ENCODE measurements at places on chromosomes 1 and 21.

- DNase-seq = no peak
Measured at GRCh38 chr1:53349369-53349835, 21.5 kb upstream of the LRP8 start.

DNA sequence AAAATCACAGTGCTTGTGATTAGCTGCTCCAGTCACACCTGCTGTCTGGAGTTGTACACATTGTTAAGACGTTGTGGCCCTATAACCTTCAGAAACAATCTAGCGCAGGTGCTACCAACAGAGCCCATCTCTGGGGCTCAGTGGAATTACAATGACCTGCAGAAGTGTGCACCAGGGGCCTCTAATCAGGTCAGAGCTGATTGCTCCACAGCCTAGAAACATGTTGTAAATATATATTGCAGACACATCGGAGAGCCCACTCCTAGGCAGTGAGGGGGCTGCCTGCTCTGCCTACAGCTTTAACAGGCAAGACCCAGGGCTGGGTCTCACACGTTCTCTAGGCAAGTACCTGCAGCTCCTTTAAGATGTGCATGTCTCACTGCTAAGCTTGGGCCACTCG is 302.0 kb downstream of the SIPA1L2 start:
- no peak for DNase-seq

DNA sequence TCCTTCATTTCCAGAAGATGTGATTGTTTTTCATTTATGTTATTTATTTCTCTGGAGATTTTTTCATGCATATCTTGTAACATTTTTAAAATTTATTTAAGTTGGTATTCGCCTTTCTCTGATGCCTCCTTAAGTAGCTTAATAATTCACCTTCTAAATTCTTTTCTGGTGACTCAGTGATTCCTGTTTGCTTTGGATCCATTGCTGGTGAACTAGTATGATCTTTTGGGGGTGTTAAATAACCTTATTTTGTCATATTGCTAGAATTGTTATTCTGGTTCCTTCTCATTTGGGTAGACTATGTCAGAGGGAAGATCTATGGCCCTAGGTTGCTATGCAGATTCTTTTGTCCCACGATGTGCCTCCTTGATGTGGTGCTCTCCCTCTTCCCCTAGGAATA is 1347.2 kb upstream of the B3GALT2 start:
- DNase-seq = no peak

GRCh38 chr1:52669696-52670095 is 28.5 kb downstream of the COA7 start:
- DNase-seq = no peak

DNA sequence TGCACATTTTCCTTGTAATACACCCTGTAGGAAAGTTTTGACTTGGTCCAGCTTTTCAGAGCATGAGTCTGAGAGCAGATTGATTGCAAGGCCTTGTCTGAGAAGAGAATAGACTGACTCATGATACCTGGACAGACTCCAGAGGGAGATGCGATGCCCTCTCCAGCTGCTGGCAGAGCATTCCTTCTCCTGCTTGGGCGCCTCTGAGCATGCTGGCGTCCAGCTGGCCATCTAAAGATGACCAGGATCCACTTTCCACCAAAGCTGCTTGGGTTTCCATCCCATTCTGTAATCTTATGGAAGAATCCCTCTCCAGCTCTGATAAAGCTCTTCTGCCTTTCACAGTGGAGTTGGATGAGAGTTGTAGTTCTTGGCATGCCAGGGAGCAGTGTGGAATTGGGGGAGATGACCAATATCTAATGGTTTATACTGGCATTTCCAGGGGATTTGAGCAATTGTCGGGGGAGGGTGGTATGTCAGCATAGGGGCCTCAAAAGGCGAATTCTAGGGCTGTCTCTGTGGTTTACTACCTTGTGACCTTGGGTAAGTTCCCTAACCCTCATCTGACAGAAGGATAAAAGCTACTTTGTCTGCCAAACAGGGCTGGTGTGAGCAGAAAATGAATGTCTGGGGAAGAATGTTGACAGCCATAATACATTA is 19.5 kb downstream of the SZRD1 start:
- DNase-seq = no peak

GRCh38 chr1:11858968-11859871 is 475 bp upstream of the NPPB start:
- peak; percentile 68 for DNase-seq

- DNase-seq = no peak
Measured at GRCh38 chr1:4511374-4511773, 143.0 kb upstream of the AJAP1 start.

DNA sequence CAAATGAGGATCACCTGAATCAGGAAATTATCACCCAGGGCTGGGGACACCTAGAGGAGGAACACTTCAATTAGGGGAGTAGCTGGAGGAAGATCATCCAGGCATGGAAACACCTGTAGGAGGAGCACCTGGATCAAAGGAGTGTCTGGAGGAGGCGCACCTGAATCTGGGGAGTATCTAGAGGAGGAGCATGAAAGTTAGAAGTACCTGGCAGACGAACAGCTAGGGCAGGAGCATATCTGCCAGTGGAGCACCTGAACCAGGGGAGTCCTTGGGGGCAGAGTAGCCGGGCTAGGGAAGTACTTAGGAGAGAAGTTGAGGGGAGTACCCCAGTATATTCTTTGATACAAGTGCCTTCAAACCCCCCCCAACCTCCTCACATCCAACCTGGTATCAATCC is 1.3 kb downstream of the C1orf210 start:
- DNase-seq = no peak

- no peak for DNase-seq
Measured at GRCh38 chr1:9183898-9184297, 50.7 kb upstream of the H6PD start.

- no peak for DNase-seq
Measured at GRCh38 chr1:117564227-117565075, 41.4 kb upstream of the TENT5C start.

DNA sequence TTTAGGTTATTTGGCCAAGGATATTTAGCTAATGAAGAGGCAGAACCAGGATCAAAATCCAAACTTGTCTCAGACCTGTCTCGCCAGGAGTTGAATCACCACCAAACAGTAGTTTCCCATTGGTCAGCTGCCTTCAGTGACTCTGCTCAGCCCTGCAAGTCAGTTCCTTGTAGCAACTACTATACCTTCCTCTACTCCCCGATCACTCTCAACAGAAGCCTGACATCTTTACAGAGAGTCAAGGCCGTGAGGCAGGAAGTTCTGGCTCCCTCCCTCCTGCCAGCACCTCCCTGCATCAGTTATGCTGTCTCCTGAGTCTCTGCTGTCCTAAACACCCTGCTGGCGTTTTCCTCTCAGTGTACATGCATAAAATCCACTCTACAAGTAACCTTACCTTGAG is 13.2 kb downstream of the PSMD4 start:
- no peak for DNase-seq

DNA sequence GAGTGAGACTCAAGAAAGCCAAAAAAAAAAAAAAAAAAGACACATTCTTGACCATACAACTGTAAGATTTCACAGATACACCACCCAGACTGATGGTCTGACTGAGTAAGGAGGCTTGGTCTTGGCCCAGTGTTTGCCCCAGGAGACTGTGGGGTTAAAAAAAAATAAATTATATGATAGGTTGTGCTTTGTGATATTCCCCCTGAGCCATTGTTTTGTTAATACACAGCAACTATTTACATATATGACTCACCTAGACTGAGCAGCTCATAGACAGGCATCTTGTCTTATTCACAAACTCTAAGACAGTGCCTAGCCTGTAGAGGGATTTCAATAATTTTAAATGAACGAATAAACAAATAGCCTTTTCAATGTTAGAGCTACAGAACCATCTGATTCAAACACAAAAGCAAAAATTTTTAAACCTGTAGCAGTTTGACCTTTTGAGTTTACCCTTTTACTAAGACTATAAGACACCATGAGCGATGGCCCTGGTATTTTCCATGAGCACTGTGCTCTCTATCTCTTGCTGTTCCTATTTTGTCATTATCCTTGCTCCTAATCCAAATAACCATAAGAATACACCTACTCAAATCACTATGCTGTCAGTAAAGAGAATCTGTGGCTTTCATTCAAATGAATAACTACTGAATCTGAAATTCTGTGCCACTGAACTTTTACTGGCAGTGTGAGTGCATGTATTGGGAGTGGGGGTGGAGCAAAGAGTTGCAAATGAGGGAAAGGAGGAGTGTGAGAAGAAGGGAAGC is 199.4 kb upstream of the PTBP2 start:
- no peak for DNase-seq

DNA sequence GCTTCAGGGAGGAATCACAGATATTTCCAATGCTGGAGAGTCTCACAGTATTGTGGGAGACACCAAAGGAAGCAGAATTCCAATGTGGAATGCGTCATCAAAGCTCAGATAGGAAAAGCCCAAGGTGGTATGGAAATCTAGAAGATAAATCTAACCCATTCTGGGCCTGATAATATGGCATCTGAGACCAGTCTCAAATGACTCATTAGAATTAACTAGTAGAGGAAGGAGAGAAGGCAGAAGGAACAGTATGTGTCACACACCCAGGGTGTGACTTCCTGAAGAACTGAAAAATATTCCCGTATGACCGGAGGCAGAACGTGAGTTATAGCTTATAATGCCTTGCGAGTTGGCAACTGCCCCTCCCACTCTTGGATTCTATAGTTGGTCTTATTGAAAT is 499.2 kb downstream of the PLPP3 start:
- DNase-seq = no peak

- DNase-seq = no peak
Measured at GRCh38 chr1:246170574-246171261, 336.4 kb downstream of the SMYD3 start.

Measured in stimulated activated CD4-positive, alpha-beta T cell treated with anti-CD3 and anti-CD28 coated beads, Interleukin-4, amount 100 ng/mL, for 48 hours (primary cell).